ENCODE measurements at places on chromosomes 5 and 9.

DNA sequence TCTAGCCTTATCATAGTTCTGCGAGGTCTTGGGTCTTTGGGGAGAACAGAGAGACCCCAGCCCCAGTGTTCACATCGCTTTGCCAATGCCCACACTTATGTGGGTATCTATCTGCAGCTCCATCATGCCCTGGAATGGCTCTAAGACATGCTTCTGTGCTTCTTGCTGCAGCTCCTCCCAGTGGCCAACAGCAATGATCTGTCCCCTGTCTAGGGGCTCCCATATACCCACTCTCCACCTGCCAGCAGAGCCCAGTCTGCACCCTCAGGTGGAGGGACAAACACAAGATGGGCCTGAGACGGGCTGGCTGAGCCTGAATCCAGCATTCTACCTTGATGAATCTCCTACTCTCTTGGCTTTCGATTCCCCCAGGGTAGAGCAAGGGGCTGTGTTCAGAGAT, 14.6 kb upstream of the DAP start:
- no peak for DNase-seq

- DNase-seq: no peak
Observed at GRCh38 chr9:133712221-133713100, 25.7 kb downstream of the SARDH start.

DNA sequence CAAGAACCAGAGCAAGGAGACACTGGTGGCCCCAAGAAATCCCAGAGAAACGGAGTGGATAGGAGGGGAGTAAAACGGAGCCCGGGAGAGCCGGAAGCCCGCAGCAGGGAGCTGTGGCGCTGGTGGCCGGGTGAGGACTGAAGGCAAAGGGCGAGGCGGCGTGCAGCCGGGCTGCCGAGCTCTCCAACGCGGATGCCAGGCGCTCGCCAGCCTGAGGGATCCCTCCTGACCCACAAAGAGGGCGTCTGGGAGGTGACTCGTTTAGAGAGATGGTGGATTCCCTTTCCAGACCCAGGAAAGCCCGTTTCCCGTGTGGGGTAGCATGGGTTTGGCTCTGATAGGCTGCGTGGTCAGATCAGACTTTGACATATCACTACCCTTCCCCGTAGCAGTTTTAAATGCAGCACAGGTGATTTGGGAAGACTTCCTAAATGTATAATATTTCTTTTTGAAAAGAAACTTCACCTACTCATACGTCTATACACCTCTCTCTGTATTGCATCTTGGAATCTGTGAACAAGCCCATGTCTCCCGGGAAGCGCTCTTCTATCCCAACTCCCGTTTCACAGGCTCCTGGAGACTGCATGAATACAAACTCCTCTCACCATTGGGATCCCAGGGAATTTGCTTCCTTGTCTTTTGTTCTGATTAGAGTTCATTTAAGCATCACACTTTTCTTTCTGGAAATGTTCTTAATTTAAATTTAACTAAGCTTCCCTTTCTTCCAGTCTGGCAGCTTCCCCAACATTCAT, 158.1 kb downstream of the C9orf152 start:
- DNase-seq: peak; percentile 32

DNA sequence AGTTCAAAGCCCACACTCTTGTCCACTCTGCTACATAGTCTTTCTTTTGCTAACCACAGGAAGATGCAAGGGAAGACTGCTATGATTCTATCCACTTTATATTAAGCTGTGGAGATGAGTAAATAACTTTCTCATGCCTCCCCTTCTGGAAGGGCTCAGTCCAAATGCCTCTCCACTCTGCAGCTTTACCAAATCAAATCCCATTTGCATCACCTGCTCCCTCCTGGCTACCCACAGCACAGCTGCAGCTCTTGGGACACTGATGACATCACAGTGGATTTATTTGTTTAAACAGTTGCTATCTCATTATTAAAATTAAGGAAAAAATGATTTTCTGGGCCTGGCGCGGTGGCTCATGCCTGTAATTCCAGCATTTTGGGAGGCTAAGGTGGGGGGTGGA, 1544.9 kb upstream of the WWC1 start:
- no peak for DNase-seq

DNA sequence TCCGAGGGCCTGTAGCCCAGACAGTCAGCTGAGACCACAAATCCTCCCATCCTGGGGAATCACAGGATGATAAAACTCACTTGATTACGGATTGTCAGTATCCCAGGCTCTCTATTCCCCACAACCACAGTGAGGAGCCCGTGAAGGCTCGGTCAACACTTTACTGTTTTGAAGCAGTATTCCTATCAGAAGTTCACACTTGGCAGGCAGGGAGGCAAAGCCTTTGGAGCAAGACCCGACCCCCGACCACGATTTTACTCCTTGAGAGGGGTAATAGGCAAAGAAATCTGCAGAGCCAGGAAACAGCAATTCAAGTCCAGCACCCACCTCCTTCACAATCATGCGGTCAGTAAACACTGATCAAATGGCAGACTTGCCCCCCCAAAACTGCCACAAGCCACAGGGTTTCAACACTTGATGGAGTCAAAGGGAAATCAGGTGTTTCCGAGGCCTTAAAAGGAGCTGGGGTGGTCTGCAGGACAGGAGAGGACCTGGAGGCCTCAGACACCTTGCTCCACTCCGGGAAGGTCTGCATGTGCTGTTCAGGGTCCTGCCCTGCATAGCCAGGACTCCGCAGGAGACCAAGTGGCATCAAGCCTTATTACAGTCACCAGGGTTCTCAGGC, 25.2 kb downstream of the BICD2 start:
- no peak for DNase-seq
